Cardiac fibroblast (primary cell): ENCODE measurements at places on chromosomes 1 and 21.
A peak's percentile ranks its signal among the peaks of the same experiment; 100 is the strongest.

- no peak for DNase-seq
These were observed 378.2 kb upstream of the PBX1 start for GRCh38 chr1:164180824-164181223.

DNA sequence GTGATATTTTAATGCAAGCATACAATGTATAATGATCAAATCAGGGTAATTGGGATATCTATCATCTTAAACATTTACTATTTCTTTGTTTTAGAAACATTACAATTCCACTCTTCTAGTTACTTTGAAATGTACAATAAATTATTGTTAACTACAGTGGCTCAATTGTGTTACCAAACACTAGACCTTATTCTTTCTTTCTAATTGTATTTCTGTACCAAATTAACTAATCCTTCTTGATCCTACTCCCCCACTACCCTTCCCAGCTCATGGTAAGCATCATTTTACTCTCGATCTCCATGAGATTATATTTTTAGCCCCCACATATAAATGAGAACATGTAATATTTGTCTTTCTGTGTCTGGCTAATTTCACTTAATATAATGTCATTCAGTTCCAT is 95.0 kb upstream of the MROH9 start:
- DNase-seq = no peak

- DNase-seq = no peak
These were observed 202.3 kb downstream of the HIVEP3 start for GRCh38 chr1:41716188-41717130.

GRCh38 chr1:201719812-201720521 is 109.0 kb upstream of the IPO9 start:
- DNase-seq = peak; percentile 93

DNA sequence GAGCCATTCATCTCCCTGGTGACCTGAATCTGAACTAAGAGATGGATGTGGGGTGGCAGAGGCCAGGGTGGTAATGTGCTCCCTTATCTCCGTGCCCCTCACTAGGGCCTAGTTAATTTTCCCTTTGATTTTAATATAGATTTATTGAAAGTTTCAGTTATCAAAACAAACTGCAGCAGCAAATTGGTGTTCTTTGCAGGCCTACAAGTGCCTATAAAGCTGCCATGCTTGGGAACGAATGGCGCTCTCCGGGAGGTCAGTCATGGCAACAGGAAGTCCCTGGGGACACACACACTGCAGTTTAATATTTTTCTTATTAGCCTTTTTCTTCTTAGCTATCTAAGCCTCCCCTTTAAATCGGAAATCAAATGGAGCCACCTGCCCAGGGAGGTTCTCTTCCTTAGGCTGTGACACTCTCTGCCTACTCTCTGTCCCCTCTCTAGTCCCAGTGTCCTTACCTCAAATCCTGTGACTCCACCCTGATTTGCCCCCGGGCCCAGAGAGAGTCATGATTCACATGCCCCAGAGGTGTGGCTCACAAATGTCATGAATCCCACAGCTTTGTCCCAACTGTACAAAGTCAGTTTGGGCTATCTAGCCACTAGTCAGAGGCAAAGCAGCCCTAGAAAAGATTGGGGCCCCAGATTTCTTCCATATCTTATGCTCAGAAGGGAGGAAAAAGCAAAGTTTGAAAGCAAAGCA is 4.3 kb upstream of the ERI3 start:
- DNase-seq = no peak

DNA sequence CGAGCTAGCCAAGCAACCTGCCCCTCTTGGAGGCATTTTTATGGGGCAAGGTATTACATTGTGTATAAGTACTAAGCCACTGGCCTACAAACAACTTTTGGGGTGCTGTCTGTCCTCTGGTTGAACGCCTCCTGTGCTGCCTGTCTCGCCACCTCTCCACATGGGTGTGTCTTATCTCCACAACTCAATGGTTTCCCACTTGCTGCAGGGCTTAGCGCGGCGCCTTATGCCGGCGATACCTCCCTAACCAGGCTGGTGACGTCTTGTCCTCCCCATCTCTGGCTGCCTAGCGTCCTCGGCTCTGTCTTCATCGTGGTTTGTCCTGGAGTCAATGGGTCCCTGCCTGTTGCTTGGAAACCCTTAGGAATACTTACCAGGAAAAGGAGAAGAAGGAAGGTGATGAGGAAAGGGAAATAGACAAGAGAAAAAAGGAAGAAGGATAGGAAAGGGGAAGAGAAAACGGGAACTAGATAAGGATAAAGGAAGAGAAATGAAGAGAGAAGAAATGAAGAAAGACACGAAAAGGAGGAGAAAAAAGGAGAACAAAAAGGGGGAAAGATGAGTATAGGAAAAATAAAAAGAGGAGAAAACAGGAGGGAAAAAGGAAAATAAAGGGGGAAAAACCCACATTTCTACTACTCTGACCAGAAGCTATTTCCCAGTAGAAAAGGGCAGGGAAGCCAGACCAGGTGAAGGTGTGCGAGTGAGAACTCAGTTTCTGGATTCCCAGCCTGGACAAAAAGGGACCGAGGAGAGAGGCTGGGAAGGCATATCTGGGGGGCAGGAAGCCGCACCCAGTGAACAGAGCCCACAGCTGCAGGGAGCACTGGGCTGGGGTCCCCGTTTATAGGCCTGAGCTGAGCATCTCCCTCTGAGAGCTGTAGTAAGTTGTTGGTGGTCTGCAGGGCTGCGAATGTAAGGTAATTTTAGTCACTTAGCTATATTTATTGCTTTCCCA is 86.2 kb downstream of the CLIC6 start:
- DNase-seq = no peak

DNA sequence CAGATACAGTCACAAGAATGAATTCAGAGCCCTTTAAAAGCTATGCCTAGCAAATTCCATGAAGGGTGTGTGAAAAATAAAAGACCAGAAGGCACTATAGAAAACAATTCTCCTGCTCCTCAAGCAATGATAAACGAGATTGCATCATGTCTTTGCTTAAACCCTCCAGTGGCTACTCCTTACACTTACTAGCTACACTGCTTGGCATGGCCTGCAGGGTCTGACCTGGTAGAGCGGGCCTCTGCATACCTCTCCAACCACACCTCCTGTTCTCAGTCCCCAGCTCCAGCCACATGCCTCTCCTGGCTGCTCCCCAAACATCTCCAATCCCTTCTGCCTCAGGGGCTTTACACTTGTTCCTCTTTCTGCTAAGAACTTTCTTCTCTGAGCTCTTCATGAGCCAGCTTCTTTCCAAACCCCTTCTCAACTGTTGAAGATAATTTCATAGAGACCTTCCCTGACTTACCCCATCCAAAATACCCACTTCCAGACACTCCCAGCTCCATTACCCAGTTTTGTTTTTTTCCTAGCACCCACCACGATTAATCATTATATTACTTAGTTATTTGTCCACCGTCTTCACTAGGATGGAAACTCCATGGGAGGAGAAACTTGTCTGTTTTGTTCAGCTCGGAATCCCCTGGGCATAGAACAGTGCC is 11.2 kb upstream of the CREG1 start:
- DNase-seq = no peak

GRCh38 chr1:41919764-41920397 is 1.2 kb upstream of the HIVEP3 start:
- DNase-seq = peak; percentile 42

DNA sequence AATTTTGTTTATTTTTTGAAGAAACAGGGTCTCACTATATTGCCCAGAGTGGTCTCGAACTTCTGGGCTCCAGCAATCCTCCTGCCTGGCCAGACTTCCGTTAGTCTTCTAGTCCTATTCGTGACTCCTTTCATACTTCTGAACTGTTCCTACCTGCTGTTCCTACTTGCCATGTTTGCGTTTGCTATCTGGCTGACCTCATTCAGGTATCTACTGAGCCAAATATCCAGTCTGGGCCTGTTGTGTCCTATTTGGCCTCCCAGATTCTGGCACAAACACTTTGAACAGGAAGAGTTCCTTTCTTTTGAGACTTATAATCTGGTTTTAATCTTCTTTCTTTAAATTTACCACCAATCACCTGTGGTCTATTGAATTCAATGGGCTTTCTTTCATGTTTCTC is 6.9 kb upstream of the NR1I3 start:
- DNase-seq = no peak

DNA sequence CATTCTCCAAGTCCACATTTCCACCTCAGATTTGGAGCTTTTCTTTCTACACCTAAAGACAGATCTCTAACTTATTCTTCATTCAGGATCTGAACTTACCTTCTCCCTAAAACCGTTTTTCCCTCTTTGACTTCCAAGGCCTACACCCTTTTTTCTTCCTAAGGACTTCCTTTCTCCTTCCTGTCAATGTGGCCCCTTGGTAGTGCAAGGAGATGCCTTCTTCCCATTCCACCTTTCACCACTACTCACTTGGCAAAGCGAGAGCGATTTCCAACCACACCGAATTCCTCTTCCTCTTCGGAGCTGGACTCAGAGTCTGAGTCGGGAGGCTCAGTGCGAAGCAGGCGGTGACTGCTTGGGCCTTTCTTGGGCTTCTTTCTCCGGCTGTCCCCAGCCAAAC is 1.3 kb downstream of the EFCAB14 start:
- DNase-seq = no peak

- no peak for DNase-seq
These were observed 60.8 kb upstream of the RALGPS2 start for GRCh38 chr1:178664278-178664677.

DNA sequence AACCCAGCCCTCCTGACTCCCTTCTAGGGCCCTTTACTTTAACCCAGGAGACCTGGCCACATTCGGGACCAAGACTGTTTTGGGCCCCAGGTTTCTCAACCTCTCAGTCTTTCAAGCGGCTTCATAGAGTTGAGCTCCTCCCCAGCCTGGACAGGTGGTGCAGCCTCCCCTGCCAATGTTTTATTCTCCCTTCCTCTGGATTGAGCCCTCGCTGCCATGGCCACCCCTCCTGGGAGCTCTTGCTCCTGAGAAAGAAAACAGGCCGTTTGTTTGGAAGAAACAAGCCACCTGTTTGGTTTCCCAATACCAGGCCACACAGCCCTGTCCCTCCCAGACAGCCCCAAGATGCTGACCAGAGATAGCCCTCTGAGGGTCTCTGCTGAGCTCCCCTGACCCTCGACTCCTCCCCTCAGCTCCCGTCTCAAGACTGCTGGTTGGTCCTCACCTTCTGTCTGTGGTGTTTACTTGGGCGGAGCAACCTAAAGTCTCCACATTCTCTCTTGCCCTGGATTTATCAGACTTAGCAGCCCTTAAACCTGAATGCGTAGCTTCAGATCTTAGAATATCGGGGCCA is 3.3 kb downstream of the TMEM51 start:
- DNase-seq = no peak

DNA sequence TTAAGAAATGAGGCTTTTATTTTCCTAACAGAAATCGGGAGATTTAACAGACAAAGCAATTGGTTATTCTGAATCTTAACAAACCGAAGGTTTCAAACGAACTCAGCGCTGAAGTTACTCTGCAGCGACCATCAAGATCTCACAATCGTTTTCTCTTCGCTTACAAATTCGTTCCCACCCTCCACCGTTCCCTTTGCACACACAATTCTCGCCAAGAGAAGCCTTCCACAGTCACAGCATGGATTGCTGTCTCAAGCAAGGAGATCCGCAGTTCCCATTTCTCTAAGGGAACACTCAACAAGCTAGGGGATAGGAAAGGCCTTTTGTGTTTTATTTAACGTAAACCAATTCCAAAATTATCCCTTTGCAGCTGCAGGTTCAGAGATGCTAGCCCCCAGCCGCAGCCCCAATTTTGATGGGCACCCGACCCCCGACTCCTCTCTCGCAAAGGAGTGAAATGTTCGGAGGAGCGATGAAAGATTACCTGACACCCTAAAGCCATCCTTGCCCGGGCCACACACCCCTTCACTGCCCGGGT is 755 bp downstream of the FBXO42 start:
- DNase-seq = peak; percentile 50

- DNase-seq = peak; percentile 13
These were observed 33.7 kb downstream of the CFH start for GRCh38 chr1:196685506-196685905.

- no peak for DNase-seq
These were observed 230.3 kb upstream of the USP24 start for GRCh38 chr1:55445416-55445815.

GRCh38 chr1:107250169-107250568 is 109.3 kb downstream of the NTNG1 start:
- DNase-seq = no peak

GRCh38 chr1:207424570-207425131 is 29.5 kb upstream of the CR2 start:
- no peak for DNase-seq

DNA sequence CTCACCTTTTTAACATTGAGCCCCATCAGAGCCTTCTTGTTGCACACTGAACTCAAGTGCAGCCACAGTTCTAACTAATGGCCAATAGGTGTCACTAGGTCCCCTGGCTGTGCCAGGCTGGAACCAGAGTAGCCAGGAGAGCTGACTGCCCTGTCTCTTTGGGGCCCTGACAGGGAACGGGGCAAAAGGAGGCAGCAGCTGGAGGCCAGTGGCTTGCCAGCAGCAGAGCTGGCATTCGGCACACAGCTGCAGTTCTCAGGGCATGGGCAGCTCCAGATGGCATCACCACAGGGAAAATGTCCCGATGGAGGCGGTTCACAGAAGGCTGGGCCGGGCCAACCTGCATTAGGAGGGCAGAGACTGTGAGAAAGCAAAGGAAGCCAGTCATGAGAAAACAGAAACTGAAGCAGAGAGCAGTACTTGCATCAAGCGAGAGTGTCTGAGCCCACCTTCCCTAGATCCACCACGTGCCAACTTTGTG is 188.6 kb downstream of the FCRL5 start:
- peak; percentile 48 for DNase-seq

DNA sequence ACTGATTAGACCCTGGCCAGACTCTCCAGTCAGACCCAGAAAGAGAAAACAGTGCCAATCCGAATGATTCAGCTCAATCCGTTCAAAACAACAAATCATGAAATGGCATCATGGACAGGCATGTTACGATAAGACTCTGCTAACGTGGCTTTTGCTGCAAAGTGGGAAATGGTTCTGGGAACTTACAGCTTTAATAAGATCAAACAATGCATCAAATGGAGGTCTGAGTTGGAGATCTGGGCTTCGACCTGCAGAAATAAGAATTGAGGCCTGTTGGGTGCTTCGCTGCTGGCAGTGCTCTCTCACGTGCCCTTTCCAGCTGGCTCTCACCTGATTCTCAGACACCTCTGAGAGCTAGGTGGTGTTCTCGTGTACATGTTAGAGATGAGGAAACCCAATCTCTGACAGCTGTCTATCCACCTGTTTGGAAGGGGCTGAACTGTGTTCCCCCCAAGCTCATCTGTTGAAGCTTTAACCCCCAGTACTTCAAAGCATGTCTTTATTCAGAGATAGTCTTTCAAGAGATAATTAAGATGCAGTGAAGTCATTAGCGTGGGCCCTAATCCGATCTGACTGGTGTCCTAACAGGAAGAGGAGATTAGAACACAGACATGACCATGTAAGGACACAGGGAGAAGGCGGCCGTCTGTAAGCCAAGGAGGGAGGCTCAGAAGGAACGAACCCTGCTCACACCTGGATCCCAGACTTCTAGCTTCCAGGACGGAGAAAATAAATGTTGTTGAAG is 45.5 kb upstream of the ETS2 start:
- DNase-seq = peak; percentile 89

- no peak for DNase-seq
These were observed 115.3 kb downstream of the PLA2G4A start for GRCh38 chr1:186943891-186944686.

DNA sequence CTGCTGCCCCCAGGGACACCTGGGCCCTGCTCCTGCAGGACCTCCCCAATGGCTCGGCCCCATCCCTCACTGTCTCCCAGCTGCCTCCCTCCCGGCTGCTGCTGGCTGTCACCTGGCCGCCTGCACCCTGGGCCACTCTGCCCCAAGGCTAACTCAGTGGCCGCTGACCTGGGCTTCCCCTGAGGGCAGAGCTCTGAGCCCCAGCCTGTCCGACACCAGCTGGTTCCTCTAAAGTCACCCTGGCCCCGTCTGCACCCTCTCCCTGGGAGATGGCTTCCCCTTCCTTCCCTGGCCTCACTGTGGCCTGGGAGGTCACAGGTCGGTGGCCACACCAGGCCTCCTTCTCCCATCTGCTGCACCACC is 15.0 kb downstream of the ITGB2 start:
- no peak for DNase-seq
